ENCODE measurements at places on chromosomes 2 and 18.

GRCh38 chr2:46970334-46971288 is 55.0 kb upstream of the MCFD2 start:
- no peak for DNase-seq

GRCh38 chr2:88181511-88181910 is 11.4 kb downstream of the THNSL2 start:
- no peak for DNase-seq

- DNase-seq, result no peak
Measured at GRCh38 chr2:84647267-84647666, 131.0 kb downstream of the DNAH6 start.

GRCh38 chr2:234978466-234979203 is 26.8 kb downstream of the SH3BP4 start:
- DNase-seq, result no peak

DNA sequence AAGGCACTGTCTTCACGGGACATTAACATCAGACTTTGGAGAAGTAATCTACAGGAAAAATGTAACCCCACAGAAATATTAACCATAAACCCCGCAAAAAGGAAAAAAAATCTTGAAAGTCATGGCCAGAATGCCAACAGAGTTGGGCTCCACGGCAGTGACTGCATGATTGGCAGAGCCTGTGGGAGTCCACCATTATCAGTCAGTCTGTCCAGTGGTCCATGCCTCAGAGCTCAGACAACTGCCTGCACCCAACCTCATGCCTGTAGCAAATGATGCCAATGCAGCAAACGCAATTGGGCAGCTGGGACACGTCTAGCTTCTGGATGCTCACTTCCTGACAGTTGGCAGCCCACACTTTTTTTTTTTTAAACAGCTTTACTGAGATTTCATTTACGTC is 5.1 kb upstream of the PPIG start:
- DNase-seq, result no peak

GRCh38 chr18:34221971-34222306 is 2.8 kb downstream of the NOL4 start:
- DNase-seq, result no peak

DNA sequence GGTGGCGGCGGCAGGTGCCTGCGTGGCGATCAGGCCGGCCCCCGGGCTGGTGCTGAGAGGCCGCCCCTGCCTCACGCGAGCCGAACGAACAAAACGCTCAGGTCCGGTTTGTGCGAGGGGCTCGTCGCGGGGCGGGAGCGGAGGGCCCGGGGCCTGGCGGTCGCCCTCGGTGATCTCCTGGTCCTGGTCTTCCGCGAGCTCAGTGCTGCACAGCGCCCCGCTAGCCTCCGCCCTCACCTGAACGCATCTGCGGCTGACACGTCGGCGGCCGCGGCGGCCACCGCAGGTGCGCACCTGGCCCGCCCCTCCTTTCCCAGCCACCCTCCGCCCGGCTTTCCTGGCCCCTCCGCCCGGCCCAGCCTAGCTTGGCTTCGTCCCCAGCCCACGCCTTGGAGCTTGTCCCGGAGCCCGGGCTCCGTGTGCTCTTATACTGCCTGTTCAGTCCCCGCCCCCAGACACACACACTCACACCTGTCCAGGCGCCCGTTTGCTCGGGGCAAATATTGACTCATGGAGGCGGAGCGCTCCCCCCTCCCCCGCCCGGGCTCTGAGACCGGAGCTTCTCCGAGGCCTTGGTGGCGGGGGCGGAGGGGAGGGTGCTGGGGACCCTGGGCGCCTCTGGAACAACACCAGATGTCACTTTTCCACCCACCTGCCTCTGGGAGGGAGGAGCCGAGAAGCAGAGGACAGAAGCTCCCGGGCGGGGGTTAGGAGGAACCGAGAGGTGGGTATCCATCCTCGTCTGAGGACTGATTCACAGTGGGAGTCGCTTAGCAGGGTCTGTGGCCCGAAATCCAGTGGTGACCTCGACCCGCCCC is 8.6 kb upstream of the CRYBA2 start:
- DNase-seq, result no peak

DNA sequence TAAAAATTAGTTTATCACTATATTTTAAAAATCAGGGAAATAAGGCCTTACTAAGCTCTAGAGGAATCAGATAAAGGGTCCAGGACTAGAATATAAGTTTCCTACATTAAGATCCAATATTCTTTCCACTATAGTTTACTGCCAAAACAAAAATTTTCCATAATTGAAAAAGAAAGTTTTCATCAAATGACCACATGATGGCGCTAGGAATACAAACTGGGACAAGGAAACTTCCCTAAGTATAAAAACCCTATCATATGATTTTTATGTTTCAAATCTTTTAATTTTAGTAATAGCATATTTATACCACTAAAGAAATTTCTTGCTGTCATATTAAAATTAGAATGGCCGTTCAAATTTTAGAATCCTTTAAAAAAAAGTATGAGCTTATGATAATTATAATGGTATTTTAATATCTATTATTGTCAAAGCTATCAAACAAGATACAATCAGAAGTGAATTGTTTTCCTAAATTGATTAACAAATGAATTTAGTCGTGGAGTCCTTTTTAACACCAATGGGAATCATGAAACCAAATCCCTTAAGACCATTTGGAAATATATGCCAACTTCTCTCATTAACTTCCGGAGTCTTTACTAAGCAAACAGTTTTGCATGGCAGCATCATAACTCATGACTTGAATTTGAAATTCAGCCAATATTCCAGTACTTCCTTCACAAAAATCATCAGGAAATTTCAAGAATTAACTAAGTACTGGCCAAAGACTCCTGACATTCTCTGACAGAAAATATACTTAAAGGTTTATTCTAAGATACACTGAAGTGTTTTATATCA is 70.3 kb downstream of the SCN1A start:
- no peak for DNase-seq

DNA sequence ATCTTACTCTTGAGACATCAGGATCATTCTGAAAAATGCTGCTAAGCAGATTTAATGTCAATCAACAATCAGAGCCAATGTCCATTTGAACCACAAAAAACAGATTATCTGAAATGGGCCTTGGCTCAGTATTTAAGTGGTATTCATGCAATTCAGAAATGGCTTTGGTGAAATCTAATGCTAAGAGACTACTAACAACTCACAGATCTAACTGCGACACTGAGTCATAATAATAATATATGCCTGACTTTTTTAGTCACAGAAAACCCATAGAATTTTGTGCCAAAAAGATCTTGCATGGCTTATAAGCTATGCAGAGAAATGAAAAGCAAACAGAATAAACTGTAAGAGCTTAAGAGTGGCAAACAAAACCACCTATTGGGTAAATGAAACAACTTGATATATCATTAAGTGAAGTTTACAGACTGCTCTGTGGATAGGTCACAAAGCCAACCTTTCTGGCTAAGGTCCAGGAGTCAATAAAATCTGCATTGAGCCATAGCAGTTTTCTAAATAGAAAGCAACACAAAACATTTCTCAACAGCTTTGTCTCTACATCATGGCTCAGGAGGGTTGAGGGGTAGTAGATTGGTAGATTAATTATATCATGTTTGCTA is 234.3 kb downstream of the LRATD1 start:
- DNase-seq, result no peak

All from activated naive CD4-positive, alpha-beta T cell treated with anti-CD3 and anti-CD28 coated beads, Interleukin-2, amount 50 U/mL, for 72 hours (primary cell).